ENCODE measurements at places on chromosomes 11 and 22. TPM values are rescaled to one million over a fixed set of nuclear protein-coding genes. Genes with fewer than 3 reads are reported as not detected.
A peak's percentile ranks its signal among the peaks of the same experiment; 100 is the strongest.

- no peak for DNase-seq
Observed at GRCh38 chr22:49693416-49693815, 134.3 kb downstream of the BRD1 start.

DNA sequence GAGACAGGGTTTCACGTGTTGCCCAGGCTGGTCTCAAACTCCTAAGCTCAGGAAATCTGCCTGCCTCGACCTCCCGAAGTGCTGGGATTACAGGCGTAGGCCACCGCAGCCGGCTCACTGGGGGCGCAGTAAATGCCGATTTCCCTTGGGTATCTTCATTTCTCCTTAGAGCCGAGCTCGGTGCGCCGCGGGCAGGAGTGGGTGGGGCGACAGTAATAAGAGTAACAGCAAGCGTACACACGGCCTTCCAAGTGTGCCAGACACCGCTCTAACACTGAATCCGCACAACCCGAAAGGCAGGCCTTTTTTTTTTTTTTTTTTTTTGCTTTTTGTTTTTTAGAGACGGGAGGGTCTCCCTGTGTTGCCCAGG, 500 bp upstream of the ADSL start:
- DNase-seq: no peak

DNA sequence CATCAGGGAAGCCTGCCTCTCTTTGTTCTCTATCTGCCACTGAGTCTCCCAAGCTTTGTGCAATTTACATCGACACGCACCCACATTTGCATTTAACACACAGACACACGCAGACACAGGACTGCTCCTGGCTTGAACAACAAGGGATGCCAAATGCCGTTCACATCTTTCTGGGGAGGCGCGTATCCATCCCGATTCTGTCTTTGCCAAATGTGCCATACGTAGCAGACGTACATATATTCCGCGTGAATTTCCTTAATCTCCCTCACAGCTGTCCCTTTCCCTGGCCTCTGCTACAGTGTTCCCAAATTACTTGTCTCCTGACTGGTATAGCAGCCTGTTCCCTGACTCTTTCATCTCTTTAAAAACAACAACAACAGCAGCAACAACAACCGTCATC, 409.5 kb downstream of the MIAT start:
- DNase-seq: no peak

GRCh38 chr11:103953797-103954486, 82.5 kb upstream of the DDI1 start:
- no peak for DNase-seq

DNA sequence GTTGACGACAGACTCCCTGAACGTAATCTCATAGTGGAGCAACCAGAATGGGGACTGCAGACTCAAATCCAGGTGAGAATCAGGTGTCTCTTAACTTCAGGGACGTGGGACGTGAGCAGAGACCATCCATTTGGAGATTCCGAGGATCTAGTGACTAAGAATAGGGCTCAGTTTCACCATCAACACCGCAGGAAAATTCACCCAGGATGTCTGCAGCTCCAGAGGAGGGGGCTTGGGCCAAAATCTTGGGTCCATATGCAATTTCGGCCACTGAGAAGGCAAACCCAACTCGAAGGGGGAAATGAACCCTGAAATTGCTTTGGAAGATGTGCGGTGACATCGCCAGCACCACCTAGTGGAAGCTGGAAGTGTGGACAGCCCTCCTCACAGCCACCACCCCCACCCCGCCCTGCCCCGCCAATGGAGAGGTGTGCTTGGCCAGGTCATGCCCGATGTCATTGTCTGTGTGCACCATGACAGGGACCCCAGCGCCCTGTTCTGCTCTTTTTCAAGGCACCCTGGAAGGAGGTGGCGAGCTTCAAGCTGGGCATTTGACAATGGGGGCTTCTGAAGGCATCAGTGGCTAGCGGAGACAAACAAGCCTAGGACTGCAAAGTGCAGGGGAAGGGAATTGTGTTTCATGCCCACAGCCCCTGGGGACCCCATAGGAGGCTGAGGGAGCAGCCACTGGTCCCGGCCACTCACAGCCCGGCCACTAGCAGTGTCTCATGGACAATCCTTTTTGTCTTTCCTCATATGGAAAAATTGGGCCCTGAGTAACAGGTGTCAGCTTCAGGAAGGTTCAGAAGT, 24.8 kb downstream of the APOL1 start:
- peak; percentile 29 for DNase-seq

DNA sequence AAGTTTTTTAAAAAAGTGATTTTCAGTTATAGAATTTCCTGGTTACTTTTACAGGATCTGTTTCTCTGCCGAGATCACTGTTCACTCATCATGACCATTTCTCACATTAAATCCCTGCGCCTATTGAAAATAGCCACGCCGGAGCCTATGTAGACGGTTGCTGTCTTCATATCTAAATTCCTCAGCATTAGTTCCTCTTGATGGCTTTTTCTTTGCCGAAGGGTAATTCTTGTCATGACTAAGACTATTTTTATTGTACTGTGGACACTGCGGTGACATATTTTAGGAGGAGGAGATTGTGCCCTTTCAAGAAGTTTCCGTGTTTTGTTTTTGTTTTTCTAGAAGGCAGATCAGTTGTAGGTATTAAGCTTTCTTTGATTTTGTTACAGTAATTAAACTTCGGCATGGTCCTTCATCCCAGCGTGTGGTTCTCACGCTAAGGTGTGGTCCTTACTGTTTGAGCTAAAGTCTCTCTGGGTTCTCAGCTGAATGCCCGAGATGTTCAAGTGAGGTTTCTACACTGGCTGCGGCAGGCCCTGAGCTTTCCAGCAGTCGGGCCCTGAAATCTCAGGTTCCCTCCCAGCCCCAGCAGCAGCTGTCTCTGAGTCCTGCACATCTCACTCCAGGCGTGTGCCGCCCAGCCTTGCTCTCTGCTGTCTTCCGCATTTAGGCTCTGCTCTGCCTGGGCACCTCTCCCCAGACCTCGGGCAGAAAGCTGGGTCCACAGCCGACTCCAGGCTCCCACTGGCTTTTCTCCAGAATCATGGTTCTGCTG, 1110.5 kb downstream of the TBC1D22A start:
- DNase-seq: no peak

DNA sequence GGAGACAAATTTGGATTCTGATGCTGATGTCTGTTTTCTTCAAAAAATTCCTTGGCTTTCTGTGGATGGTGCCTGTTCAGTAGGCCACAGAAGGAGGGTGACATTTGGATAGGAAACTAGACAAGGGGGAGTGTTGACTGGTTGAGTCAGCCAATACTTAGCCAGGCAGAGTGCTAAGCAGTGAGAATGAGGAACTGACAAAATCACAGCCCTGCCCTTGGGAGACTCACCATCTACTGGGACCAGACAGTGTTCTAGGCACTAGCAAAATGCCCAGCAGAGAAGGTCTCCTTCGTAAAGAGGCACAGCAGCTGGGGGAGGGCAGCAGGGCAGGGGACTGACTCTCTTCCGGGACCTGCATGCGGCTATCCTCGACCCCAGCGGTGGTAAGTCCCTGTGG, 190.2 kb downstream of the DSCAML1 start:
- DNase-seq: no peak

DNA sequence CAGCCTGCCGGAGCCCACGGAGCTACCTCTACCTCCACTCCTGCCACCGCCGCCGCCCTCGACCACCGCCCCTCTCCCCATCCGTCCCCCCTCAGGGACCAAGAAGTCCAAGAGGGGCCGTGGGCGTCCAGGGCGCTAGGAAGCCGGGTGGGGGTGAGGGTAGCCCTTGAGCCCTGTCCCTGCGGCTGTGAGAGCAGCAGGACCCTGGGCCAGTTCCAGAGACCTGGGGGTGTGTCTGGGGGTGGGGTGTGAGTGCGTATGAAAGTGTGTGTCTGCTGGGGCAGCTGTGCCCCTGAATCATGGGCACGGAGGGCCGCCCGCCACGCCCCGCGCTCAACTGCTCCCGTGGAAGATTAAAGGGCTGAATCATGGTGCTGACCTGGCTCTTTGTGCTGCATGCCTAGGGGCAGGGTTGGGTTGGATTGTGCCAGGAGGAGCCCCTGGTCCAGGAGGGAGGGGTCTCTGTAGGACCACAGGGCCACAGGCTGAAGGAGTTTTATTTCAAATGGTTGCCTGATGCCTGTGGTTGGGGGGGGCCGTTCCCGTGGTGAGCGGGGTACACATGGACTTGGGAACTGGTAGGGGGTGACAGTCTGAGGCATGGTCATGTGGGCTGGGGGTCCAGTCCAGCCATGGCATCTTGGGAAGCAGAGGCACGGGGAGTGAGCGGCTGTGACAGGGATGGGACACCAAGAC, 2.3 kb downstream of the PTPRCAP start:
- DNase-seq: no peak

DNA sequence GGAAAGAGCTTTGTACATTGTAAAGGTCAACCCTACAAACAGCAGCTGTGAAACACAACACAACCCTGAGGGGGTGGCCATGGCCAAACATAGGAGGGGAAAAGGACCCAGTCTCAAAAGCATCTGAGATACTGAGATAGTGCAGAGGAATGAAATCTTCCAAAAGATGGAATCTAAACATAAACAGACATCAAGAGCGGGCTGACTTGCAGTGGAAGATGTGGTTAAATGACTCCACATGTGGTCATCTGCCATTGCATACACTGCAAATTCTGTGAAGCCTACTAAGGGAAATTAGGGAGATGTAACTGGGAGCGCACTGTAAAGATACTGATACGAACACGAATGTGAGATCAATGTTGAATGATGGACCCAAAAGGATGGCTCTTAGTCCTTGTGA, 22.0 kb downstream of the BDNF start:
- no peak for DNase-seq

The TMEM191C gene
- polyA plus RNA-seq: 0.58 TPM

The SEZ6L gene
- not detected for polyA plus RNA-seq

The DLG2 gene
- polyA plus RNA-seq: 0.68 TPM

The CACNA1I gene
- polyA plus RNA-seq: not detected

The OR8G5 gene
- not detected for polyA plus RNA-seq

The KRTAP5-9 gene
- not detected for polyA plus RNA-seq
